ENCODE measurements at places on chromosomes 16 and 17.

DNA sequence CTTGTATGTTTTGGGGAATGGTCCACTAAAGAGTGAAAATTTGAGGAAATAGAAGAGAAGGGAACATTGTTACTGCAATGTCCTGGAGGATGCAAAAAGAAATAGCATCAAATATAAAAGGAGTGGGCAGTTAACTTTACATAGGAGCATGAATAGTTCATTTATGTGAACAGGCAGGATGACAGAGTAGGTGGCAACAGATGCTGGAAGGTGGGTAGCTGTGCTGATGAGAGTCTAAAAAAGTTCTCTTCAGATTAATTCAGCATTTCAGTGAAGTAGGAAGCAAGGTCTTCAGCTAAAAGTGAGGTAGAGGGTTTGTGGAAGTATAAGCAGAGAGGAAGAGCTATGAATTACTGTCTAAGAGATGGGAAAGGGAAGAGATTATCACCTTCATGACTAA lies 276.5 kb downstream of the KIF2B start:
- no peak for DNase-seq

GRCh38 chr17:915538-916201 lies 63.9 kb downstream of the NXN start:
- DNase-seq = no peak

DNA sequence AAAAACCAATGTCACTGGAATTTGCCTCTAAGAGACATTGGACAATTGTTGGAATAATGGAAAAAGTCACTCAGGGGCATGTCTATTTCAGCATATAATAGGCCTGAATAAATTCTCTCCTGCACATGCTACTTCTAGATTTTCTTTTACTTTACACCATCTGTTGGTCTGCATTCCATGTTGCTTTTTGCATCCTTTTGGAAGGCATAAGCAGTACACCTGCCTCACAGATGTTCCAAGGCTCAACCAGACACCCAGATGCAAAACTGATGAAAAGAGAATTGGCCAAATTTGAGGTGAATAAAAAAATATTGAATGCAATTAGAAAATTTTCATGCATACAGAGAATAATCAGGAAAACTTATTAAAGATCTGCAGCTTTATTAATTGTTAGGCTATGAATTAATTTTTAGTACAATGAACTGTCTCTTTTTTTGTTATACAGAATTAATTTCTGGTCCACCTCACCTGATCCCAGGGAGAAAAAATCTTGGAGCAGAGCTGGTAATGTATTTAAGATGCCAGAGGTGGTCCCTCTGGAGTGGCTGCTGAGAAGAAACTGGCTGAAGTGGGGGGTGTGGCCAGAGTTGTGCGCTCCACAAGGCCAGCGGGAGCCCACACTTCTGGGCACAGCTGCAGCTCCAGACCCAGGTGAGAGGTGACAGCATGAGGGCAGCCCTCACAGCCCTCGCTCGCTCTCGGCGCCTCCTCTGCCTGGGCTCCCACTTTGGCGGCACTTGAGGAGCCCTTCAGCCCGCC lies 778.6 kb downstream of the CDH11 start:
- DNase-seq = no peak

DNA sequence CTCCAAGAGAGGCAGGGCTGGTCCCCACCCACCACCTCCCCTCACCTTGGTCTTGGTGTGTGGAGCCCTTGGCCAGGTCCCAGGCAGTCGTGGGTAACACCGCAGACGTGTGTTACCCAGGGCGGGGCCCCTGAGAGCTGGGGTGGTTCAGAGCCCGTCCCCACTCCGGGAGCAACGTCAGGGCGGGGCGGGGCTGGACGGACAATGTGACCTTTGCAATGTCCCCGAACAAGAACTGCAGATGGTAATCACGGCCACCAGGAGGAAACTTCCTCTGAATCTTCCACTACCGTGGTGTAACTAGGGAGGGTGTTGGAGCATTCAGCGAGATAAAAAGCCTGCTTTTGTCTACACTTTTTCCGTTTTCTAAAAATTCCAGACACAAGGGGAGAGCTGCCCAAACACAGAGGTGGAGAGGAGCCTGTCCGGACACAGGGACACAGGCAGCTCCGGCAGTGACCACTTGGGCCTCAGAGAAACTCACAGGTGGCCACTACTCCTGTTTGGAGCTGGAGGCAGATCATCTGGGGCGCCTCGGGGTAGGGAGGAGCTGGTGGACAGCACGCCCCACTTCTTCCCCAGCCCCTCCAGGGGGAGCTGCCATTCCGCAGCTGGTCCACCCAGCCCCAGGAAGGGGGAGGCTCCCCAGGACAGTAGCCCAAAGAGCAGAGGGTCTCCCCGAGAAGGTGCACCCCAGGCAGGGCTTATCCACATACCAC lies 14.2 kb upstream of the SLC38A10 start:
- DNase-seq = no peak

DNA sequence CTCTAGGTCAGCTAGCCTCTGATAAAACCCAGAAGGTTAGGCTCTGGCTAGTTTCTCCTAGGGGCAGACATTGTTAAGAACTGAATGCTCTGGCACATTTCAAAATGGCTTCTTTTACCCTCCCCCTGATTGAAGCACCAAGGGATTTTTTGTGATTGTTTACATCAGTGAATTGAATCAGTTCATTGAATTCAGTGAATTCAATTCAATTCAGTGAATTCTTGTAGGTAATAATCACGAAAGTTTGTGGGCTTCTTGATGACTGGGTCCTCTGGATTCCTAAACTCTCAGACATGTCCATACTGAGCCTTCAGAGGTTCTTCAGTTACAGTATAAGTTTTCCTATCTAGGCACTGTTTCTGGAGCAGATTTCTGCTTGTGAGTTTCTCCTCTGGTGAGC lies 135.2 kb upstream of the ELAC2 start:
- DNase-seq = no peak

DNA sequence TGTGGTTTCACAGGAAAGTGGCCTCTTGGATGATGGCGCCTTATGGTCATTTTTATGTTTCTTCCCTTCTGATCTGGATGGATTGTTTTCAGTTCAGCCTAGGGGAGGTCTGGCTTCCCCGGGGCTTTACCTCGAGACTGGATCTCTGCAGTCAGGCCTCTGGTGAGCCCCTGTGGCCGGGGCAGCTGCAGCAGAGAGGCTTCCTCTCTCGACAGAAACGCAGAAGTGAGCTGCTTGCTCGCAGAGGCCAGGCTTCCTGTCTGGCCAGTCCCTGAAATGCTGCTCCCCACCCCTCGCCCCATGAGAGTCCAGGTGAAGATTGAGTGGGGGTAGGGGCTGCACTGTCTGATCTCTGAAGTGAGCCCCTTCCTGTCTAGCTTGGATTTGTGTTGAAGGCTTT lies 44.0 kb downstream of the PLCG2 start:
- DNase-seq = no peak

DNA sequence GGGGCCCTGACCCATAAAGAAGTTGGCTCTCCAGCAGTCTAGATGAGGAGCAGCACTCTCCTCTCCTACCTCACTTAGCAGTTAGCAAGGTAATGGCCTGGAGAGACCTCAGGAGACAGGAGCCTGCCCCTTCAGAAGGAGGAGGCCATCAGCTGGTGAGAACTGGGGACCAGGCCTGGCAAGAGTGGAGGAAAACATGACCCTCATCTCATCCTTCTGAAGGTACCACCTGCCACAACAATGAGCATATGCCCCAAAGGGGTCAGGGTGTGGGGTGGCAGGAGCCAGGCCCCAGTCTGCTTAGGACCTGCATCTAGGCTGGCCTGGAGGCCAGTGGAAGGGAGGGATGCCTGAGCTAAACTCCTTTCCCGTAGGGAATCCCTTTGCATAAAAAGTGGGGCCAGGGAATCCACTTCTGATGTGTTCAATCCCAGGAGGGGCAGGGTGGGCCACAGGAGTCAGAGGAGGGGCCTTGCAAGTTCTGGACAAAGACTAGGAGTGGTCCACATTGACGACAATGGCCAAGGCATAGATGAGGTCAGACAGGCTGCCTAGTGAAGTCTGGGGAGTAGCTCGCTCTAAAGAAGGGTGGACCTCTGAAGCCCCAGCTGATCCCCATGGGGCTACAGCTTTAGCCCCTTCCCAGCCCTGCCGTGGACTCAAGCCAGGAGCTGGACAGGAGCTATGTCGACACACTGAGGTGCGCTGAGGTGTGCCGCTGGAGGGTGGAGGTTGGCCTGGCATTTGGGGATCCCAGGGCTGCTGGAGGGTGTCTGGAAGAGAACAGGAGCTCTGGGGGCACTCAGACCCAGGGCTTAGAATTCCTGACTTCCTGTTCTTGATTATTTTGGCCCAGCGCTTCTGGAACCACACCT lies 986 bp downstream of the SEBOX start:
- no peak for DNase-seq

DNA sequence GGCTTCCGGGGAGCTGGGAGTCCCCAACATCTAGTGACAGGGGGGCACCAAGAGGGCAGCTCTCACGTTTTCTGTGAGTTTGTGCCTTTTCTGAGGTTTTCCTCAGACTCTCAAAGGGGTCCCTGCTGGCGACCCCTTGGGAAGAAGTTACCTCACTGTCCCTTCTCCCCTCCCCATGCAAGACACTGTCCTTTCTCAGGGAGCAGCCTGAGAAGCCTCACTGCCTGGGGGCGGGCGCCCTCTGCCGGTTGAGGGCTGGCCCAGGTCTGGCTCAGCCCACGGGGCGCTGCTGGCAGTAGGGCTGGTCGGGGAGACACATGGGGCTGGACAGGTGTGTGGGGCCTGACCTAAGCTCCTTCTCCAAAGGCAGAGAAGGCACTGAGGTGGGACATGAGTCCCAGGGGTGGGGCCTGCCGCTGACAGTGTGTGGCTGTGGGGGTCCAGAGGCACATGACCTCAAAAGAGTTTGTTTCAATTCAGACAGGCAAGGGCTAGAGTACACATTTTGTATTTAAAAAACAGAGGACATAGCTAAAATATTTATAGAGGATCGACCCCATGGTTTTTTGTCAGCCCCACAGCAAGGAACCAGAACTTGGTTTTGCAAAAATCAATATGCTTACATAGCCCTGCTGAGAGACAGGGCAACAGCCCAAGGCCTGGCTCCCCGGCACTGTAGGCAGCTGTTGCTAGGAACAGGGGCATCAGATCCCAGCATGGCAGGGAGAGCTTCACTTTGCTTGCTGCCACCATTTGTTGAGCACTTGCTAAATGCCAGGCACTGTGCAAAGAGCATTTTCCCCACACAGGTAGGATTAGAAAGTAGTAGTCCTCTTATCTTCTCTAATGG lies 18.5 kb upstream of the ALDH3A1 start:
- no peak for DNase-seq

DNA sequence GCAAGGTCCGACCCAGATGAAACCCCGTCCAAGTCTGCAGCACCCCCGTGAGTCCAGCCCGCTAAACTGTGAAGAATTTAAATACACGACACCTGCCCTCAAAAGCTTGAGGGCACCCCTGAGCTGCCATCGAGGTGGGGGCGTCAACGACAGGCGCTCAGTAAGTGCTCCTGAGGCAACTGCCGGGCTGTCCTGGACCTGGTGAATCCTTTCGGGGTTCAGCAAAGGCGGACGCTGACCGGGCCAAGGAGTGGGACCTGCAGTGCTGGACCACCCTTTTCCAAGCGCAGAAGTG lies 512 bp upstream of the ENDOV start:
- DNase-seq = no peak

GRCh38 chr16:12447556-12447955 lies 356.1 kb downstream of the CPPED1 start:
- no peak for DNase-seq

DNA sequence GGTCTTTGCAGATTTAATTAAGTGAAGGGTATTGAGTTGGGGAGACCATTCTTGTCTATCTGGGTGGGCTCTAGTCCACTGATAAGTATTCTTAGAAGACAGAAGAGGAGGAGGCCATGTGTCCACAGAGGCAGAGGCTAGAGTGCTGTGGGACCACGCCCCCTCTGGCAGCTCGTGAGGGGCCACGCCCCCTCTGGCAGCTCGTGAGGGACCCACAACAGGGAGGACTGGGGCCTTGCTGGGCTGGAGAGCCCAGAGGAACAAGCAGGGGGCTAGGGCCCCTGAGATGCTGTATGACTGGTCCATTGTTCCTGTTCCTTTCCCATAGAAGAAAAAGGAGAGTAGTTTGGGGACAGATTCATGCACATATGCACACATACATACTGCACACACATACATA lies 106.8 kb downstream of the METRNL start:
- no peak for DNase-seq

GRCh38 chr16:79263425-79263824 lies 337.1 kb downstream of the MAF start:
- no peak for DNase-seq

DNA sequence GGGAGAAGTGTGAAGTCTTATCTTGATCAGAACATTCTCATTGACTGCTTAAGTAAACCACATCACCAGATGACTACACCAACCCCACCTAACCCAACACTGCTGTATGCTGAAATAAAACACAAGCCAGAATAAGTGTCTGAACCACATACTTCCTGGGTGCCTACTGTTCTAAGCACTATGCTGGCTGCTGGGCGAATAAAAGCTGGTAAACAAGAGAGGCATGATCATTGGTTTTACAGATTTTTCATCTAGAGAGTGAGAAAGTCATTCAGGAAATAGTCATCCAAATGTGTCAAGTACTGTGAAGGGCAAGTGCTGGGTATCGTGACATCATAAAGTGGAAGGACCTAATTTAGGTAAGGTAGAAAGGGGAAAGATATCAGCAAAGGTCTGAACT lies 199.0 kb upstream of the SOX9 start:
- DNase-seq = no peak

GRCh38 chr16:66203476-66203875 lies 163.0 kb upstream of the CDH5 start:
- DNase-seq = no peak

DNA sequence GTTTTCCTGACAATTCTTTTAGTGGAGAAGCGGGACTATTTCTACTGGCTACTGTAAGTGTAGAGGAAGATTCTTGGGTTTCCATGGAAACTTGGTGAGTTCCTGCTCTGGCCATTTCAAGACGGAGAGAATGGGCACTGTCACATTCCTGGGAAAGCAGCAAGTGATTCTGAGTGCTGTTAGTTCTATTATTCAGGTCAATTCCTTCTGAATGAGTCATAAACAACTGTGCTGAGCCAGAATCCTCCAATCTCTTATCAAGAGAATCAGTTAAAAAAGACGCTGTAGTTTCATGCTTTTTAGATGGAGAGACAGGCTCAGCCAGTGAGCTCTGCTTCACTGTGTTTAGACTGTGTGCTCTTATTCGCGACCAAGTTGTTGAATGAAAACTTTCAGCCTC lies 19.6 kb downstream of the AKAP10 start:
- DNase-seq = no peak

DNA sequence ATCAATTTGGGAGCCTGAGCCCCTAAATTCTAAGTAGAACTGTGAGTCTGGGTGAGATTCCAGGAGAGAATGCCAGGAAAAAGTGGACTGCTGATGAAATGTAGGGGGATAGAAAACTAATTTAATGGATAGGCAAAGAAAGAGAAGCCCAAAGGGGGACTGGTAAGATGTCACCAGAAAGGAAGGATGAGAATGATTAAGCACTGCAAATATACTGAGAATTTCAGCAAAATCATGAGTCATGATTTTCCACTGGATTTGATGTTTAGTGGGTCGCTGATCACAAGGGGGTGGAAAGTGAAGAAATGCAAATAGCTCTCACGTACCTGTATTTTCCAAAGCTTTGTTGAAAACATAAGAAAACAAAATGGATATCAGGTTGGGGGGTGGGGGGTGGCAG lies 201.8 kb downstream of the SLC39A11 start:
- no peak for DNase-seq
